T-cell (primary cell): ENCODE measurements at places on chromosomes 6 and 20. TPM values are rescaled to one million over a fixed set of nuclear protein-coding genes. Genes with fewer than 3 reads are reported as not detected.

GRCh38 chr20:2596673-2597279 is 55.7 kb upstream of the NOP56 start:
- H3K27me3 ChIP-seq = peaks cover 2% of the 10 kb centered on the region
- no peak for DNase-seq
- no peaks in the 10 kb centered on the region for H3K4me1 ChIP-seq
- H3K4me3 ChIP-seq = no peak overlapping the region
- H3K27ac ChIP-seq = no peak overlapping the region

DNA sequence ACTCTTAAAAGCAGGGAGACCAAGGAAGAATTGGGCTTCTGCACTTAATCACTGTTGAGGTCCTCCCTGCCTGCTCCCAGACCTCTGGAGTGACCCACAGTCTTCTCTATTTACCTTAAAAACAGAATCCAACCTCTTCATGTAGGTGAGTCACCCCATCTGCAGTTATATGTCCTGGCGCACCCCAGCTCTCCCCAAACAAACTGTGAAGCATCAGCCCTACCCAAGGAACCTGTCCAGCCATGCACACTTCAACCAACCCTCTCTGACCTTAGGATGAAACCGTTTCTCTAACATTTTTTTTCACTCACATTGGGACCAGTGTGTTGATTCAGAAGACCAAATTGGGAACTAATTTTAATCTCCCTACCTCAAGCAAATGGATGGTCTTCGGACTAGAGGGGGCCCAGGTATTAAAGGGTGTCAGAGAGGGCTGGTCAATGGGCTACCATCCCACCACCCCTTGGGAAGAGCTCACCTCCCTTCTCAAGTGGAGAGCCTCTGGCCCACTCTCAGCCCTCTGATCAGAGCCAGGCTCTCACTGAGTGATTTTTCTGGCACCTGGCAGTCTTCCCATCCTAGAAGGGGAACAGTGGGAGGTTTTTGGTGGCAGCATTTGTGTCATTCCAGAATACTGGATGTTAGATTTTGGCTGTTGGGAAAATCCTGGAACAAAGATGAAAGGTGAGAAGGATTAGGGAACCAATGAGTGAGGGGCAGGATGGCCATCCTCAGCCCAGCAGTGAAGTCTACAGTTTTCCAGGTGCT is 203.6 kb downstream of the LRFN2 start:
- no peaks in the 10 kb centered on the region for H3K36me3 ChIP-seq
- peaks cover 12% of the 10 kb centered on the region for H3K4me1 ChIP-seq
- H3K27me3 ChIP-seq = no peaks in the 10 kb centered on the region
- no peak for DNase-seq

Gene MYLK2
- not detected for total RNA-seq

Gene SRMS
- total RNA-seq = not detected

Gene SEL1L2
- not detected for total RNA-seq
